ENCODE measurements at places on chromosomes 12 and 14. TPM values are rescaled to one million over a fixed set of nuclear protein-coding genes. Genes with fewer than 3 reads are reported as not detected.

DNA sequence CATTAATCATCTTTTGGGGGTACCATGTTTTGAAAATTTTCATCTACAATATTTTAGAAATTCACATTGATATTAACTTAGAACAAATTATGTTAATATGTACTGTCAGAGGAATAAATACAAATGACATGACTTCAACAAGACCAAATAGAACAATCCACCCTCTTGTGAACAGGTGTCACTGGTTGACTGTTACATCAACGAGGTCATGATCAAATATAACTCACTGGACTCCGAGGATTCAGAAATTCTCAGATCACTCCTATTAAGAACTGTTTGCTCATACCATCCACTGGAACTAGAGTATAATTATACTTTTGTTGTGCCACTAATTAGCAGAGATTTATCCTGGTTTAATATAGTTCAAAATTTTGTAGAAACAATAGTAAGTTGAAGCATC lies 318.8 kb downstream of the PRKD1 start:
- DNase-seq, result no peak
- no peak overlapping the region for H3K4me3 ChIP-seq
- H3K27ac ChIP-seq, result no peak overlapping the region
- no peaks in the 10 kb centered on the region for H3K36me3 ChIP-seq

Gene TMEM260
- 2.9 TPM for polyA plus RNA-seq

DNA sequence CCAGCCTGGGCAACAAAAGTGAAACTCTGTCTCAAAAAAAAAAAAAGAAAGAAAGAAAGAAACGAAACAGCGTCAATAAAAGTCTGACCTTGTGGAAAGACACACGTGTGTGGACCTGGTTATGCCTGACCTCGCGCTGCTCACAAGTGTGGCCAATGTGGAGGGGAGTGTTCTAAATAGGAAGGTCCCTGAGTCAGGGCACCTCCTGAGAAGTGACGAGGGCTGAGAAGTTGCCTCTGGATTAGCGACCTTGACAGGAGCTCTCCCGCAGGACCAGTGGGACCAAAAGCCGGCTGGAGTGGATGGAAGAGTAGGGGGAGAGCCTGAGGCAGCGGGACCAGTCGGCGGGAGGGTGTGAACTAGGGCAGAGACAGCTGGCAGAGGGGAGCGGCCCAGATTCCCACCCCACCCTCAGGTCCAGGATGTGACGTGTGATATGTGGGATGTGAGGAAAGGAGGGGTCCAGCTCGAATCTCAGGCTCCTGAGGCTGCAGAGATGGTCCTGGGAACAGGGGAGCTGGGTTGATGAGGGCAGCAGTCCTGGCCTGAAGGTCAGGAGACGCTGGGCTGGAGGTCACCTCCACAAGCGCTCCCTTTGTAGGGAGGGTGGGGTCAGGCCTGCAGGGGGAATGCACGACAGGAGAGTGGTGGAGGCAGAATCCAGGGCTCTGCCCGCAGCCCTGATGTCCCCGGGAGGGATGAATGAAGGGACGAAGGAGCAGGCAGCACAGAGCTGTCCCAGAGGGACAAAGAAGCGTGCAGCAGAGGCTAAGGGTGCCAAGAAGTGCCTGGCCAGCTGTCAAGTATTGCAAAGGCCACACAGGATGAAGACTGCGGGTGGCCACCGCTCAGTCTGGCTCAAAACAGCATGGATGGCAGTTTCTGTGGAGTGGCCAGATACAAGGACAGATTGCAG lies 24.8 kb upstream of the GPR68 start:
- H3K4me3 ChIP-seq, result no peak overlapping the region
- peak overlapping the region; percentile 67 for H3K27ac ChIP-seq
- peaks cover 31% of the 10 kb centered on the region for H3K36me3 ChIP-seq

DNA sequence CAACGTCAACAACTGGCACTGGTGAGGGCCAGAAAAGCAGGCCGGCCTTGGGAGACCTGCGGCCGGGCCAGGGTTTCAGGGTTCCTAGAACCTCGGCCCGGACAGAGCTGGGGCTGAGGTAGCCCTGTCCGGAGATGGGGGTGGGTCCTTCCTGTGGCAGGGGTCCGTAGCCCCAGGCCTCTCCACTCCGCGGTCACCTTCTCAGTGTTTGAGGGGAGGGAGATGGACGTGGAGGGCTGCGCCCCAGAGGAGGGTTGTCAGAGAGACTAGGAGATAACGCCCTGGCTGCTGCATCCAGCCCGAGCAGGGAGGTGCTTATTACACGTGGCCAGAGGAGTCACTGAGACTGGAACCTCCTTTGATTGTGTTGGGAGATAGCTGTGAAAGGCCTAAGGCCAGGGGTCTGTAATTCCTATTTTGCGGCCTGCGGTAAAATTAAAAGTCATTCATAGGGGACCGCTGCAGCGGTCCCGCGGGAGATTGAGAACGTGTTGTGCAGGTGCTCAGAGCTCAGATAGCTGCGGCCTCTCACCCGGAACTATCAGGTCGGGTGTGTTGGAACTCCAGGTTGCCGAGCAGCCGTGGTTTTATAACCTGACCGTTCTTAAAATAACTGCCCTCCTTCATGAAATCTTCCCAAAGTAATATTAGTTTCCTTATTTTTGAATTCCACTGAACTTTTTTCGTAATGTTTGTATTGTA lies 507 bp downstream of the AHSA1 start:
- H3K27me3 ChIP-seq, result no peaks in the 10 kb centered on the region
- peak overlapping the region; percentile 96 for H3K27ac ChIP-seq
- peak; percentile 61 for DNase-seq
- H3K4me1 ChIP-seq, result peaks cover 27% of the 10 kb centered on the region

Gene OTX2
- not detected for polyA plus RNA-seq

Gene NGDN
- 38.5 TPM for polyA plus RNA-seq

Gene SHMT2
- 57.1 TPM for polyA plus RNA-seq

GRCh38 chr14:90659156-90659555 lies 157.1 kb downstream of the TTC7B start:
- H3K4me1 ChIP-seq, result peaks cover 6% of the 10 kb centered on the region
- H3K27ac ChIP-seq, result peak overlapping the region; percentile 45
- no peak for DNase-seq
- H3K36me3 ChIP-seq, result peaks cover 18% of the 10 kb centered on the region

DNA sequence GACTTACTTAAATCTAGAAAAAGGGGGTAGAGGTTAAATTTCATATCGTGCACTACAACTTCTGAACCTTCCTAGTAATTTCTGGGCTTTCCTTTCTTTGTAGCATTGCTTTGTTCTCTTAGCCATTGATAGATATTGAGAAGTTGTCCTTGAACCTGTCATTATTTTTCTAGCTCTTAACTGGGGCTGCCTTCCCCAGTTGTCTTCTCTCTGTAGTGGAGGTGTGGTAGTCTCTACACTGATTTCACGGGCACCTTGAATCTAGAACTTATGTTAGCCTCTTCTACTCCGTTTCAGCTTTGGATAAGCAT lies 504.0 kb downstream of the PCNX1 start:
- H3K27ac ChIP-seq, result no peak overlapping the region
- H3K36me3 ChIP-seq, result no peaks in the 10 kb centered on the region
- H3K4me3 ChIP-seq, result no peak overlapping the region
- H3K27me3 ChIP-seq, result no peaks in the 10 kb centered on the region

DNA sequence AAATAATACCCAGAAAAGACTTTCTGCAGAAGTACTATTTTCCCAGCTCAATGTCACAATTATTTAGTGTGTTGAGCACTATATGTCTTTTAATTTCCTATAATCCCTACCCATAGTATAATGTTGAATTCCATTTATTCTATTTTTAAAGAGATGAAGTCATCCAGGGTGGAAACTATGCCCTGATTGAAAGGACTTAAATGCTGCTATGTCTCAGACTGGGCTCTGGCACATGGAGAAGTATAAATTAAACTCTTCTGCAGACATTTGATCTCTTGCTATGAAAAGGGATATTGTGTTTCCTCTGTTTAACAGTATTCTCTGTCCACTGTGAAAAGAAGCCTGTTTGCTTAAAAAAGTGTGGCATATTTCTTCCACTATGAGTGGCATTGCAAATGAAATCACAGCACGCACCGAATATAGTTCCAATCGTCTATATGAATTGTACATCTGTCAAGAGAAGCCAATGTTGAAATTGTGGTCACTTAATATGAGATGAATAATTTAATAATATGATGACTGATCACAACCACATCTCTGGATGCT lies 192.3 kb downstream of the BCAT1 start:
- H3K27ac ChIP-seq, result no peak overlapping the region
- no peak for DNase-seq
- no peaks in the 10 kb centered on the region for H3K36me3 ChIP-seq
- H3K4me1 ChIP-seq, result no peaks in the 10 kb centered on the region
- no peak overlapping the region for H3K4me3 ChIP-seq

Gene DEGS2
- 7.7 TPM for polyA plus RNA-seq

Gene AICDA
- polyA plus RNA-seq, result not detected

DNA sequence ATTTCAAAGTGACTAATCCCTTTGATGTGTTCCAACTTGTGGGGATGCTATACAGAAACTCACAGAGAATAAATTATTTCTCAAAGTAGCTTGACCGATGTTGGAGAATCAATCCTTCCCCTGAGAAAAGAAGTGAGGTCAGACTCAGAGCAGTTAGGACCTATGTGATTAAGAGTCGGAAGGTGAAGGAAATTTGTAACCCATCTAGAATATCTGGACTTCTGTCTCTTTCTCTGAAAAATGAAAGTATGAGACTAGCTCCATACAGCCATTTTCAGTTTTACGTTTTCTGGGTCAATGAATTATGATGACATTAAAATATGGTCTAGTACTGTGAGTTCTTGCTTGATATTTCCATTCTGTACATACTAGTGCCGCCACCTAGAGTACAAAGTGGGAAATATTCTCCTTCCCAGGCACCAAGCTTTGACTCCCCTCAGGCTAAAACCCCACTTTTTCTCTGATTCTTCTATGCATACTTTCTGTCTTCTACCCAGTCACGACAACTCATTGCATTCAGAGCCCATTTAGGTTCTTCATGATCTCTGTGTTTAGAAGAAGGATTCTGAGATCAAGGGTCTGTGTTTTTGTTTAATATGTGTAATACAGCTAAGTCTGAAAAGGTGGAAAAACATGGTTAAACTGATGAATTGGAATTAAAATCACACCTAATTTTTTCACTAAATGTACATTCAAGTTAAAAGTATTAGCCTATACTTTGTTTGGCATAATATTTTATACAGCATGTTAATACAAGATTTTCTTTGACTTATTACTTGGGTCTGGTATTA lies 6.9 kb upstream of the NTS start:
- H3K4me1 ChIP-seq, result no peaks in the 10 kb centered on the region
- H3K4me3 ChIP-seq, result no peak overlapping the region
- no peaks in the 10 kb centered on the region for H3K27me3 ChIP-seq
- no peak overlapping the region for H3K27ac ChIP-seq
- H3K36me3 ChIP-seq, result no peaks in the 10 kb centered on the region
- DNase-seq, result no peak

Gene HIF1A
- polyA plus RNA-seq, result 40.3 TPM

DNA sequence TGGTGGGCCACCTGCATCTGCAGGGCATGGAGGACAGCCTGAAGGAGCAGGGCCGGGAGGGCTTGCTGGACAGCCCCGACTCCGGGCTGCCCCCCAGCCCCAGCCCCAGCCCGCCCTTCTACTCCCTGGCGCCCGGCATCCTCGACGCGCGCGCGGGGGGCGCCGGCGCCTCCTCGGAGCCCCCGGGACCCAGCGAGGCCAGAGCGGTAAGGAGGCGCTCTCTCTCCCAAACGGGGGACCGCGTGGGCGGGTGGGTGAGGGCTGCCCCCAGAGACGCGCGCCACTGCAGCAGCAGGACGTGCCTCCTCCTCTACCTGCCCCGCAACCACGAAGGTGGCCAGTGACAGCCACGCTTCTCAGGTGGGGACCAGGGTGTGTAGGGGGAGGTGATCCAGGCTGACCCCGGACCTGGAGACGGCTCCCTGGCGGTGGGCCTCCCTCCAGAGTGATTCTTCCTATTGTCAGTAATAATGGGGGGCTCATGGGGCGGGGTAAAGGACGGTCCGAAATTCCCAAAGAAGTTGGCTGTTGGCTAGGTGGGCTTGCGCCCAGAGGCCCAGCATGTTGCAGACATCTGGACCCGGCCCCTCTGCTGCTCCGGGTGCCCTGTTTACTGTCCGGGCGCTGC lies 652 bp downstream of the RFLNA start:
- peak overlapping the region; percentile 55 for H3K4me3 ChIP-seq
- H3K4me1 ChIP-seq, result peaks cover 15% of the 10 kb centered on the region
- H3K27me3 ChIP-seq, result peaks cover 8% of the 10 kb centered on the region
- H3K27ac ChIP-seq, result peak overlapping the region; percentile 72

DNA sequence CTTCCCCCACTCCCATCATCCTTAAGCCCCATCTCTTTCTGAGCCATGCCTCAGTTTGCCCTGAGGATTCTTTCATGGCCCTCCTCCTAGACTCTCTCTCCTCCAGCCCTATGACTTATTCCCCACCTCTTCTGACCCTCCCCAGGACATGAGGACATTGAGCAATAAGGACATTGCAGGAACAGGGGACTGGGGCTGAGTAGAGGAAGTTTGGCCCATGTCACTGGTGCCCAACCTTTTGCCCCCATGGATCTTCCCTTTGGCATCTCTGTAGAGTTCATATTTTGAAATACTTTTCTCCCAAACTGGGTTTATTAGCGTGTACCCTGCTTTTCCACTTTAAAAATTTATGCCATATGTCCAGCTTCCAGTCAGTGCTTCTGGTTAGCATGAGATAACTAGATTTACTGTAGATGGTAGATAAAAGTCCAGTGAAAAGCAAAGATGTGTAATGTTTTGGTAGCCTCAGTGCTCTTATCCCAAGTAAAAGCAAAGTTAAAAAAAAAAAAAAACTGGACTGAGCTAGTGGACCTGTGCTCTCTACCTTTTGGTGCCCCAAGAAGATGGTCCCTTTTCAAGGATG lies 6.1 kb upstream of the LRP1-AS start:
- peak overlapping the region; percentile 86 for H3K27ac ChIP-seq
- peaks cover 77% of the 10 kb centered on the region for H3K4me1 ChIP-seq
- H3K36me3 ChIP-seq, result peaks cover 11% of the 10 kb centered on the region
- DNase-seq, result no peak

GRCh38 chr14:106044949-106045596 lies 518.7 kb downstream of the TMEM121 start:
- peaks cover 19% of the 10 kb centered on the region for H3K27me3 ChIP-seq
- H3K4me3 ChIP-seq, result no peak overlapping the region
- no peaks in the 10 kb centered on the region for H3K36me3 ChIP-seq
- H3K4me1 ChIP-seq, result no peaks in the 10 kb centered on the region
- DNase-seq, result peak; percentile 27

GRCh38 chr12:30200864-30201263 lies 417.1 kb upstream of the TMTC1 start:
- H3K4me1 ChIP-seq, result peaks cover 32% of the 10 kb centered on the region
- peak overlapping the region; percentile 54 for H3K4me3 ChIP-seq
- H3K27me3 ChIP-seq, result peaks cover 10% of the 10 kb centered on the region
- no peaks in the 10 kb centered on the region for H3K36me3 ChIP-seq
- peak; percentile 54 for DNase-seq

- H3K4me3 ChIP-seq, result no peak overlapping the region
- H3K36me3 ChIP-seq, result peaks cover 9% of the 10 kb centered on the region
- H3K4me1 ChIP-seq, result peaks cover 65% of the 10 kb centered on the region
- DNase-seq, result no peak
These were observed 16.4 kb downstream of the DAD1 start for GRCh38 chr14:22572562-22573058.

Measured in stomach (tissue), 19 donors.